K562 (cell line): ENCODE measurements at places on chromosomes 12 and 14. TPM values are rescaled to one million over a fixed set of nuclear protein-coding genes. Genes with fewer than 3 reads are reported as not detected.

Gene EFS
- 0.07 TPM in 1 of 2 replicates, not detected in the other for total RNA-seq

Gene CD69
- total RNA-seq: 38.3 and 45.9 TPM in 2 replicates

Gene KLRG1
- 1.4 TPM in 2 replicates for total RNA-seq

Gene SYCP3
- total RNA-seq: not detected in 2 replicates

Gene PTPRB
- total RNA-seq: 4.2 and 4.8 TPM in 2 replicates

Gene RACGAP1
- 86.2 and 88.6 TPM in 2 replicates for total RNA-seq

Gene FGF23
- not detected in 2 replicates for total RNA-seq

Gene RDH16
- total RNA-seq: 0.36 and 0.42 TPM in 2 replicates

- H3K4me1 ChIP-seq: no peaks in the 10 kb centered on the region
- H3K27ac ChIP-seq: no peak overlapping the region
Measured at GRCh38 chr12:28121433-28121832, 68.8 kb upstream of the CCDC91 start.

- no peak for DNase-seq
- H3K36me3 ChIP-seq: no peaks in the 10 kb centered on the region
- H3K4me1 ChIP-seq: no peaks in the 10 kb centered on the region
- no peak overlapping the region for H3K4me3 ChIP-seq
Measured at GRCh38 chr12:85552461-85552860, 272.4 kb downstream of the ALX1 start.

DNA sequence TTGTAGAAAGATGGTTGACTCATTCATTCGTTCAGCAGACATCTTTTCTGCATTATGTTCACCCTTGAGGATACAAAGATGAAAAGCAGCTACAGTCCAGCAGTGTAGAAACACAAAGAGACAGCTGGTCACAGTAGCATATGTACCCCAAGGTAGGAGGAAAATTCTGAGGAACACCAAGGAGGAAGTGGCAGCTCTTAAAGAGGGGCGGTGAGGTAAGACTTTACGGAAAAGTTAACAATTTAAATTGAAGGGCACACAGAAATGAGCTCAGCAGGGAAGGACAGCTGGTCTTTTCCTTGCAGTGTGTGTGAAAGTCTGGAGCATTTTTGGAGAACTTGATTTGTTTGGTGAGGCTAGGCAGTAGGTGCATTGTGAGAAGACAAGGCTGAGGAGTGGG is 3.5 kb downstream of the SLC35E3 start:
- peaks cover 18% of the 10 kb centered on the region for H3K36me3 ChIP-seq
- no peak for DNase-seq
- H3K4me1 ChIP-seq: peaks cover 11% of the 10 kb centered on the region
- no peak overlapping the region for H3K27ac ChIP-seq
- no peaks in the 10 kb centered on the region for H3K27me3 ChIP-seq

DNA sequence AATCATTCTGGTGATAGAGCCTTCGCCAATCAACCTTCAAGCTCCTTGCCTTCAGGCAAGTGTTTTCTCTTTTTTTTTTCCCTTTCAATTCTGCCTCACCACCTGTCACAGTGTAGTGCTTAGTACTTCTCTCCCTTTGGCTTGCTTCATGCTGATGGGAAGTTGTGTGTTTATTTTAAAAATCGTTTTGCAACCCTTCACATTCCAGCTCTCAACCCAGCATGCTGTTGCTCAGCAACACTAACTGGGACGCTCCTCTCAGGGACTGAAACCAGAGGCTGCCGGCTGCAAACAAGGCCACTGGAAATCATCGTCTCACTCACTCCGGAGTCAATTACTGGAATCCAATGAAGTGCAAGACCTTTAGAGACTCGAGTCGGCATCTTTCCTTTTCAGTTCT is 342.7 kb downstream of the PRKD1 start:
- no peak overlapping the region for H3K27ac ChIP-seq
- H3K4me1 ChIP-seq: no peaks in the 10 kb centered on the region
- no peak for DNase-seq
- no peaks in the 10 kb centered on the region for H3K36me3 ChIP-seq
- H3K27me3 ChIP-seq: no peaks in the 10 kb centered on the region

- H3K36me3 ChIP-seq: no peaks in the 10 kb centered on the region
- H3K27me3 ChIP-seq: no peaks in the 10 kb centered on the region
- H3K4me1 ChIP-seq: peaks cover 12% of the 10 kb centered on the region; the same call in 2 of the 3 replicates
- DNase-seq: no peak
Measured at GRCh38 chr12:83147341-83147740, 460.6 kb downstream of the TMTC2 start.

- H3K4me3 ChIP-seq: no peak overlapping the region
- no peaks in the 10 kb centered on the region for H3K36me3 ChIP-seq
- H3K27me3 ChIP-seq: no peaks in the 10 kb centered on the region
- peak; percentile 52 for DNase-seq
- H3K4me1 ChIP-seq: no peaks in the 10 kb centered on the region
- H3K27ac ChIP-seq: no peak overlapping the region
Measured at GRCh38 chr12:51678086-51678724, 87.2 kb downstream of the SCN8A start.

DNA sequence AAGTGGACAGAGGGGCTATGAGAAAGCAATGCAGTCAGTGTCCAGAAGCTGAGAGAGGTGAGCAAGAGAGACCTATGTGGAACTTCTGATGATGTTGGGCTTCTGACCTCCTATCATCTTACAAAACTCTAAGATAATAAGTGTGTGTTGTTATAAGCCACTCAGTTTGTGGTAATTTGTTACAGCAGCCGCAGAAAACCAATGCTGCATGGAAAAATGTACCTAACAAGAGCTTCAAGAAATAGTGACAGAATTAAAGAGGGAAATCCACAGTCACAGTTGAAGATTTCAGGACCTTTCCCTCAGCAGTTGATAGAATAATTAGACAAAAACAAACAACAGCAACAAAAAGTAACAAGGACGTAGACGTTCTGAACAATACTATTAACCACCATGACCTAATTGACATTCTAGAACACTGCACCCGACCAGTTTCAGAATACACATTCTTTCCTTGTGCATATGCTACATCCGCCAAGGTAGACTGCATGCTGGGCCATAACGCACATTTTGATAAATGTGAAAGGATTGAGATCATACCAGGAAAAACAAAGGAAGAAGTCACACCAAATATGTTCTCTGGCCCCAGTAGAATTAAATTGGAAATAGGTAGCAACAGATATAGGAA is 1.8 kb upstream of the EVL start:
- no peak overlapping the region for H3K27ac ChIP-seq
- DNase-seq: no peak
- H3K4me1 ChIP-seq: peaks cover 21% of the 10 kb centered on the region
- no peaks in the 10 kb centered on the region for H3K27me3 ChIP-seq
- H3K36me3 ChIP-seq: no peaks in the 10 kb centered on the region
- no peak overlapping the region for H3K4me3 ChIP-seq

GRCh38 chr12:26239122-26239851 is 43.9 kb downstream of the SSPN start:
- H3K4me3 ChIP-seq: no peak overlapping the region
- H3K36me3 ChIP-seq: no peaks in the 10 kb centered on the region
- no peaks in the 10 kb centered on the region for H3K27me3 ChIP-seq
- no peak for DNase-seq

GRCh38 chr14:56659964-56660551 is 80.5 kb downstream of the TMEM260 start:
- peaks cover 5% of the 10 kb centered on the region; the same call in 2 of the 3 replicates for H3K27me3 ChIP-seq
- H3K27ac ChIP-seq: no peak overlapping the region
- no peaks in the 10 kb centered on the region for H3K4me1 ChIP-seq
- H3K4me3 ChIP-seq: no peak overlapping the region
- H3K36me3 ChIP-seq: no peaks in the 10 kb centered on the region

DNA sequence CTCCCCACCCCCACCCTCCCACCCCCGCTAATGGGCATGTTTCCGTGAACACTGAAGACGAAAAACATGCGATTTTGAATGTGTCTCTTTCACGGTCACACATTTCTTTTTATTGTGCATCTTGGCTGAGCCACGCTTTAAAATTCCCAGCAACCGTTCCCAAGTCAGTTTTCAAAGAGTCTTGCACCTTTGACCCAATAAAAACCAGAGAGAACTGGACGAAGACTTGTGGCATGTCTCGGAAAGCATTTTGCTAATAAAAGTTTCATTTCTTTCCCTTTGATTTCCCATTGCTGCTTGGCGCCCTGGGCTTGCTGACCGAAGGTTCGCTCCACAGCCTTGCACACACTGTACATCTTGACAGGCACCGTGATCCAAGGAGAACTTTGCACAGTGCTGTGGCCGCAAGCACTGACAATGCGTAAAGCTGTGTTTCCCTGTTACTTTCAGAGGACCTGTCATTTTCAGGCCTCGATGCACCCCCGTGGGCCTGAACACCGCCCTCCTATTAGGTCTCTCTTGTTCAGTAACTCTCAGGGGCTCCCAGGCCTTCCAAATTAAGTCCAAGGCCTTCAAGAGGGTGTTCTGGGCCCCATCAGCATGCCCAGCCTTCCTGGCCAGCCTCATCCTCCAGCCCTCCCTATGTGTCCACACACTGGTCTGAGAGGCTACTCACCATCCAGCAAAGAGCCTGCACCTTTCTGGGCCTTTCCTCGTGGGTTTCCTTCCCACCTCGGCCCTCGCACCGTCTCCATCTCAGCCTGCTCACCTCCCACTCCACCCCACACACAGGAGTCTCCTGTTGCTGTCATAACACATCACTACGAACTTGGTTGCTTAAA is 63.4 kb upstream of the DIO3 start:
- H3K4me3 ChIP-seq: no peak overlapping the region
- H3K4me1 ChIP-seq: no peaks in the 10 kb centered on the region; the same call in 1 of the 2 replicates
- H3K27me3 ChIP-seq: peaks cover 3% of the 10 kb centered on the region; the same call in 2 of the 3 replicates
- H3K36me3 ChIP-seq: no peaks in the 10 kb centered on the region

- no peaks in the 10 kb centered on the region for H3K4me1 ChIP-seq
- no peak overlapping the region for H3K27ac ChIP-seq
- H3K4me3 ChIP-seq: no peak overlapping the region
Measured at GRCh38 chr12:8675591-8676036, 13.0 kb upstream of the MFAP5 start.

- no peaks in the 10 kb centered on the region for H3K4me1 ChIP-seq
- H3K27me3 ChIP-seq: no peaks in the 10 kb centered on the region
- H3K36me3 ChIP-seq: no peaks in the 10 kb centered on the region
- H3K27ac ChIP-seq: no peak overlapping the region
Measured at GRCh38 chr12:91033251-91033650, 24.6 kb downstream of the KERA start.

DNA sequence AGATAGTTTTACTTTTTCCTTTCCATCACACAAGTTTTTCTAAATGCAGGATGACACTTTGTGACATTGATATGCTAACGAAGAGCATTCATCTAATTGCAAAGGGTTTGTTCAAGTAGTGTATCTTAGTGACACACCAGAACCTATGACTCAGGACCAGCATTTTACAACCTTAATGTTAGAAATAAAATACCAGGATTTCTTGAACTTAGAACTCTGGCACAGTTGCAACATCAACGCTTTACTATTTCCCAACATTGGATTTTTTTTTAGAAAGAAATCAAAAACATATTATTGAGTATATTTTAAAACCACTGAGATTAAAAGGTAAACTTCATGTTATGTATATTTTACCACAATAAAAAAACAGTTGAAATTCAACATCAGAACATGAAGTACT is 17.9 kb upstream of the PLEKHG6 start:
- H3K27ac ChIP-seq: no peak overlapping the region
- H3K27me3 ChIP-seq: no peaks in the 10 kb centered on the region
- no peak overlapping the region for H3K4me3 ChIP-seq
- peaks cover 9% of the 10 kb centered on the region; the same call in 2 of the 3 replicates for H3K4me1 ChIP-seq
- DNase-seq: no peak

DNA sequence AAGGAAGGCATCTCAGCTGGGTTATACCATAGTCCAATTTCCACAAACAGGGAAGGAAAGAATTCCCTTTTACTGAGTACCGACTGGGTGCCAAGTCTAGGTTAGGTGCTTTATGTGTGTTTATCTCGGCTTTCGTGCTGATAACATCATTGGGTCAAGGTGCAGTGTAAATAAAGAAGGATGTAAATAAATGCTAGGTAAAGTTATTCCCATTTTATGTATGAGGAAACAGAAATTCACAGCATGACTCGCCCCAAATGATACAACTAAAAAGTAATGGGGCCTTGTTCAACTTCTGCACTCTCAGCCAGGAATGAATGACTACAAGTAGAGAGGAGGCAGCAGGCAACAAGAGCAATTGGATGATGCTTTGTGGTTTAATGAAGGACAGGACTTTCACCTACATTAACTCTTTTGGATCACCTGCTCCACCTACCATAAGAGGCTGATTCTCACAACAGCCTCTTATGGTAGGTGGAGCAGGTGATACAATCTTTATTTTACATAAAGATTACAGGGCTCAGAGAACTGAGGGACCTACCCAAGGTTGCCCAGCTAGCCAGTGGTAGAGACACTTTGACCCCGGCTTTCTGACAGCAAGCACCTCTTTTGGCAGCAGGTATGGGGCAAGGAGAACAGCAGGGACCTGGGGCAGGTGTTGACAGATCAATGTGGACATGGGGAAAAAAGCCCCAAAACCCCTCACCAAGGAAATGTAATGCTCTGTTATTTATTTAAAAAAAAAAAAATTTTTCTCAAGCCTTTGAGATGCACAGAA is 213.4 kb upstream of the NUDT4 start:
- H3K4me1 ChIP-seq: no peaks in the 10 kb centered on the region
- no peak overlapping the region for H3K4me3 ChIP-seq
- no peaks in the 10 kb centered on the region for H3K27me3 ChIP-seq
- no peaks in the 10 kb centered on the region for H3K36me3 ChIP-seq
- no peak overlapping the region for H3K27ac ChIP-seq
- no peak for DNase-seq

DNA sequence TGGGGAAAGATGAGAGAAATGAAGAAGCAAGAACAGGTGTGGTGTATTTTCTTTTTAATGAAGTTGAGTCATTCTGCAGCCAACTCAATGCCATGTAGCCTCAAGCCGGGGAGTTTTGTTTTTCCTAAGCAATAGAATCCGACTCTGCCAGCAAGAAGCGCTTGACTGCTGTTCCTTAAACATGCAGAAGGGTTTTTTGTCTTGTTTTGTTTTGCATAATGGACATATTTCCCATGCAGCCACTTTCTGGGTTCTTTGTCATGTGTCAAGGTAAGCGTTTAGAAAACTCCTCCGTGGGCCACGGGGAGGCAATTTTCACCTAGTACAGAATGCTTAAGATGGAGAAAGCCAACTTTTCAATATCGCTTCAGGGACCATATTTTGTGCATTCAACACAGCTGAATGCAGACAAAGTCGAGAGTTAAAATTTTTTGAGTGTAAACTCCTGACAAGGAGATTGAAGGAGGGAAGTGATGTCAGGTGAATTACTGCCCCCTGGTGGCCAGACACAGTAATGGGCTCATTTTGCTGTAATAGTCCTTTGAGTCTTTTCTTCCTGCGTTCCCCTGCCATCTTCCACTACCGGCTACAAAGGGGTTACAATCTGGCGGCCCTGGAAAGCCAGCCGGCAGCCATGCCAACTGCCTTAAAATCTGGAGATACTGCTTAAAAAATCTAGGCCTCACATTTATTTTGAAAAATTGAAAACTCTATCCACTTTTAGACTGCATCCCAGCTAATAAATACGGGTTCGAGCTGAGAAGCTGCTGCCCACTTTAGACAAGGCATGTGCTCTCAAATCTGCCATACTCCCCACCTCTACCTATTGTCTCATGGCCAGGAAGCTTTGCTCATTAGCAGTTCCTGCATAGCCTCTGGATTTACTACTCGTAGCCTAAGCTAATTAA is 3.2 kb upstream of the FICD start:
- no peak overlapping the region for H3K4me3 ChIP-seq
- H3K27me3 ChIP-seq: no peaks in the 10 kb centered on the region
- H3K27ac ChIP-seq: no peak overlapping the region
- peaks cover 20% of the 10 kb centered on the region for H3K4me1 ChIP-seq
- no peaks in the 10 kb centered on the region for H3K36me3 ChIP-seq
